ENCODE measurements at places on chromosomes 5 and 9.
A peak's percentile ranks its signal among the peaks of the same experiment; 100 is the strongest.

- DNase-seq: peak; percentile 19
These were observed 12.4 kb downstream of the CBY3 start for GRCh38 chr5:179668391-179668790.

- DNase-seq: no peak
These were observed 66.3 kb downstream of the TRIM32 start for GRCh38 chr9:116753389-116753788.

GRCh38 chr5:149037817-149038216, 25.0 kb downstream of the SH3TC2 start:
- DNase-seq: no peak

DNA sequence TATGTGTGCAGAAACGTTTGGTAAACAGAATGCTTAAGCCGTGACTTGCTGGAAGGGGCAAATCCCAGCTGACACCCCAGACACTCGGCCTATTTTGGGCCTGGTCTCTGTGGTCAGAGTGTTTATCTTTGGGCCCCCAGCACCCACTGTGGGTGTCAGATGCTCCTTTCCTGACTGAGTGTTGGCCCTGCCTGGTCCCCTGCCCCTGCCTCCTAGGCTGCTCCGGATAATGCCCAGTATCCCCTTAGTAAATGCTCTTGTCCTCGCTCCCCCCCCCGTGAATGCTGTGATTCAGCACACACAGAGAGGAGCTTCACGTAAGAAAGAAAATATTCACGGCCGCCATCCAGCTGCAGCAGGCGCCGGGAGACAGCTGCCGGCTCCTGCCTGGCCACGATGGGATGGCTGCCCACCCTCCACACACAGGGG, 11.3 kb upstream of the ANGPTL2 start:
- DNase-seq: no peak

All from activated T-helper 1 cell treated with anti-CD3 and anti-CD28 coated beads, Interleukin-2, amount 50 U/mL, for 16 hours (primary cell).